ENCODE measurements at places on chromosomes 4 and X. TPM values are rescaled to one million over a fixed set of nuclear protein-coding genes. Genes with fewer than 3 reads are reported as not detected.
A peak's percentile ranks its signal among the peaks of the same experiment; 100 is the strongest.

GRCh38 chr4:138658518-138658917, 357.1 kb upstream of the NOCT start:
- no peak for DNase-seq

GRCh38 chr4:56871371-56871866, 36.3 kb upstream of the REST start:
- no peak for DNase-seq

DNA sequence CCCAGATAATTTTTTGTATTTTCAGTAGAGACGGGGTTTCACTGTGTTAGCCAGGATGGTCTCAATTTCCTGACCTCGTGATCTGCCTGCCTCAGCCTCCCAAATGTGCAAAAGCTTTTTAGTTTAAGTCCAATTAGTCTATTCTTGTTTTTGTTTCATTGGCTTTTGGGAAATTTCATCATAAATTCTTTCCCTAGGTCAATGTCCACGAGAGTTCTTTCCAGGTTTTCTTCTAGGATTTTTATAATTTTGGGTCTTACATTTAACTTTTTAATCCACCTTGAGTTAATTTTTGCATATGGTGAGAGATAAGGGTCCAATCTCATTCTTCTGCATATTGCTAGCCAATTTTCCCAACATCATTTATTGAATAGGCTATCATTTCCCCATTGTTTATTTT, 36.3 kb upstream of the PDLIM5 start:
- no peak for DNase-seq

DNA sequence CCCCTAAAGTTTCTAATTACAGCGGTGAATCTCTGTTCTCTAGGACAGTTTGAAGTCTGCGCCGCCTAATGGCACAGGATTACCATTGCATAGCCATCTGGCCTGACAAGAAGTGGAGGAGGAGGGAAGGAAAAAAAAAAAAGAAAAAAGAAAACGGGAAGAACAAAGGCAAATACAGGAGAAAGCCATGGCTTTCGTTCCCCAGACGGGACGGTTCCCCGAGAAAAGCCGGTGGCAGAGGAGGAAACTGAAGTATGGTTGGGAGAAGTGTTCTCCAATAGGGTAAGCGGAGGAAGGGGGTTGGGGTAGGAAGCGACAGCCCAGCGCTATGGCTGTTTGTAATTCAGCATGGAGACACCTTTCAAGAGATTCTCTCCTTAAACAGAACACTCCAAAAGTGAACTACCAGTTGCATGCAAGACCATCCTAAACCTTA, 80.8 kb downstream of the HMGN5 start:
- peak; percentile 30 for DNase-seq

HMX1 gene
- total RNA-seq = not detected

ELK1 gene
- total RNA-seq = 55.5 TPM

DNA sequence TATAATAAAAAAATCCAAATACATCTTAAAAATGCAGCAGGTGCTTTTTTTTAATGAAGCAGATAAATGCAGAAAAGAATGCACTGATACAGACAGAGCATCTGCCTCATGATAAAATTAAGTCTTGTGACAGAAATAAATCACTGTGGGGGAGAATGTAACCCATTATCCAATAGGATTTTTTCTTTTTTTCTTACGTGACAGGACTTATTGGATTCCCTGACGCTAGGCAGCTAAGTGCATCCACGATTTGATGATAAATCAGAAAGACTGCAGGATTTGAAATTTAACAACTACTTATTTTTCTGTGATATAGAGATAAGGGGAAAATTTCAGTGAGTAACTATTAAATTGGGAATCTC, 110.6 kb upstream of the PPARGC1A start:
- no peak for DNase-seq

DNA sequence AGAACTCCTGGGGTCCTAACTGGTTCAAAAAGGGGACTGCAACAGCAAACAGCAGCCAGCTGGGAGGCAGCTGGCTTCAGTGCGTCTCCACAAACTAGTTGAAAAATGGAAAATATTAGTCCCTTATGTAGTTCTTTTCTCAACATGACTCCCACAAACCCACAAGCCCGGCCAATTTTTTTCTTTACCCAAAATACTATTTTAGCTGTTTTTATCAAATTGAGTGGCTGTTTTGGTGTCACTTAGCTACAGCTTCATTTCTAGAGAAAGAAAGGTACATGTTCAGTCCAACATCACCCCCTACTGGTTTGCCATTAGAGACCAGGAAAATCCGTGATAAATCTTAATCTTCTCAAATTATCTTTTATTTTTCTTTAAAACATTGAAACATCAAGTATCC, 97.2 kb downstream of the GUCY2F start:
- DNase-seq = no peak

DNA sequence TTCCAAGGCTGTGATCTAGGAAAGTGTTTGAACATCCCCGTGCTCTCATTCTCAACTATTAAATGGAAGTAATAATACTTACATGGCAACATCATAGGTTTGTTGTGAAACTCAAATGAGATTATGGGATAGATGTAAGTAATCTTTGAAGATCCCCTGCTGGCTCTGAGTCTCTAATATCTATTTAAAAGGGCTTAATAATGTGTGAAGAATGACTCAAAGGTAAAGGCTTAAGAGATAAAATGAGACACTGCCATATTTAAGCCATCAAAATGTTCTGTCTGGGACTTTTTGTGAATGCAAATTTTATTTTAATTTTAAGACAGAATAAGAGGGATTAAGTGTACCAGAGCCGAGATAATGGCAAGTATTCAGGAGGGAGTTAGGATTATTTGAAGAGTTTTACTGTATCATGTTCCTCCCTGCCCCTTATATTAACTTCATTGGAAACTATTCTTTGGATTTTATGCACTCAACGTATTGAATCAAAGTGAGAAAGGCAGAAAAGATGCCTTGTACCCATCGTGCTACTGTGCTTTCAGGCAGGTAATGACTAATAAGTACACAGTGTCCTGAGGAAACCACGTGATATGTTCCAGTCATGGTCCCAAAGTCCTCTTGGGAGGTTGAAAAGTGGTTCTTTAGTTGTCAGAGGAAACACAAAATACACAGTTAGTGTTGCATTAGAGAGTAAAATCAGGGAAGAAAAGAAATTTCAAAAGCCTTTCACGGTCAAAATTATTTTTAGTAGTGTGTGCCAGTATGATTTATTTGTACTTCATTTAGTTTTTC, 192.4 kb downstream of the RBM46 start:
- DNase-seq = no peak

GRCh38 chrX:133364196-133364595, 51.1 kb downstream of the GPC4 start:
- no peak for DNase-seq

GRCh38 chr4:1837069-1837468, 18.9 kb downstream of the LETM1 start:
- no peak for DNase-seq

- DNase-seq = no peak
These were observed 1.7 kb upstream of the VCX start for GRCh38 chrX:7841084-7841805.

C1GALT1C1 gene
- total RNA-seq = 12.8 TPM

- DNase-seq = no peak
These were observed 367.0 kb downstream of the BCOR start for GRCh38 chrX:39730662-39731329.

APLN gene
- total RNA-seq = not detected

DNA sequence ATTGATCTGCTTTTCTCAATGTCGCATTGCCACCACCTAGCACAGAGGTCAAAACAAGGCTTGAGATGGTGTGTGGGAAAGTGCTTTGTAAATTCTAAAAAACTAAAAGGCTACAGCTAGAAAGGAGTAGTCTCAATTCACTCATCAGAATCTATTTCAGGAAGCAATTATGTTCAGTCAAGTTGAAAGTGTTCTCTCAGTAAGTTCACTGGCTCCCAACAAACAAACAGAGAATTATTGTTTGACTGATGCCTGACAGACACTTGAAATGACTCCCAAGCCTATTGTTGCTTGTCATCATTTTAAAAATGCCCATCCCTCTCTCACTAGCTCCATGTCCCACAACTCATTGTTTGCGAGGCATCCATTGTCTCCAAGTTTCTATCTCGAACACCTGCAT, 419.6 kb upstream of the CPEB2 start:
- DNase-seq = no peak

- no peak for DNase-seq
These were observed 73.8 kb downstream of the KDM6A start for GRCh38 chrX:44946771-44947170.

GRCh38 chr4:80465238-80465637, 129.7 kb downstream of the CFAP299 start:
- DNase-seq = no peak

- DNase-seq = no peak
These were observed 87.2 kb downstream of the FAM13A start for GRCh38 chr4:88969746-88970145.

DNA sequence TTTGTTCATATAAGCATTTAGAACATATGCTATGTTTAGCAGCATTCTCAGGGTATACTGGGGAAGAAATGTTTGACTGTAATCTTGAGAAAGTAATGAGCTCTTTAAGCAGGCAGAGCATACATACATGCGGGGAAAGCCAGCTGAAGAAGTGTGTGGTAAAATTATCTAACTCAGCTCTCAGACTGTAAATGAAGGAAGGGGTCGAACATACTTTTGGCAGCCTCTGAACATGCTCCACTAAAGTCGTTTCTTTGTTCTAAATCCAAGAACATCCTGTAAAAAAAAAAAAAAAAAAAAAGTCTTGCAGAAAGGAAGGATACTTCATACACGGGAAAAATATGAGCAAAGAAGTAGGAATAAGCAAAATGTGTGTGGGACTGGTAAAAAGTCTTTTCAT, 224.8 kb downstream of the GRID2 start:
- DNase-seq = no peak

GRCh38 chr4:159705334-159705733, 602.5 kb downstream of the RAPGEF2 start:
- DNase-seq = no peak

GRCh38 chr4:152257601-152258066, 278.3 kb downstream of the FBXW7 start:
- DNase-seq = no peak

DNA sequence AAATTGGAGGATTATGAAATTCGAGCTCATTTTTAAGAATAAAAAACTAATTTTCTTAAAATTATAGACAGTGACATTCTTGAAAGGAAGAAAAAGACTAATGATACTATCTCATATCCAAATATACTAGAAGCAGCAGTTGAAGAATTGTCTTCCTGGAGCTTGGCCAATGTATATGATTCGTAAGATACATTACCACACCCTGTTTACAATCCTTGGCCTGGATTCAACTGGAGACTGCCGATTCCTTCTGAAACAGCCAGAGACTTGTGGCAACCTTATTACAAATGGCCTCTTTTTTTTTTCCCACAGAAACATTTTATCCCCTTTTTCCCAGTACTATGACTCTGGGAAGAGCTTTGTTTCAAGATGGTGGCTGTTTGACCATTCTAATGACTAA, 571.2 kb upstream of the FAT1 start:
- DNase-seq = no peak

DNA sequence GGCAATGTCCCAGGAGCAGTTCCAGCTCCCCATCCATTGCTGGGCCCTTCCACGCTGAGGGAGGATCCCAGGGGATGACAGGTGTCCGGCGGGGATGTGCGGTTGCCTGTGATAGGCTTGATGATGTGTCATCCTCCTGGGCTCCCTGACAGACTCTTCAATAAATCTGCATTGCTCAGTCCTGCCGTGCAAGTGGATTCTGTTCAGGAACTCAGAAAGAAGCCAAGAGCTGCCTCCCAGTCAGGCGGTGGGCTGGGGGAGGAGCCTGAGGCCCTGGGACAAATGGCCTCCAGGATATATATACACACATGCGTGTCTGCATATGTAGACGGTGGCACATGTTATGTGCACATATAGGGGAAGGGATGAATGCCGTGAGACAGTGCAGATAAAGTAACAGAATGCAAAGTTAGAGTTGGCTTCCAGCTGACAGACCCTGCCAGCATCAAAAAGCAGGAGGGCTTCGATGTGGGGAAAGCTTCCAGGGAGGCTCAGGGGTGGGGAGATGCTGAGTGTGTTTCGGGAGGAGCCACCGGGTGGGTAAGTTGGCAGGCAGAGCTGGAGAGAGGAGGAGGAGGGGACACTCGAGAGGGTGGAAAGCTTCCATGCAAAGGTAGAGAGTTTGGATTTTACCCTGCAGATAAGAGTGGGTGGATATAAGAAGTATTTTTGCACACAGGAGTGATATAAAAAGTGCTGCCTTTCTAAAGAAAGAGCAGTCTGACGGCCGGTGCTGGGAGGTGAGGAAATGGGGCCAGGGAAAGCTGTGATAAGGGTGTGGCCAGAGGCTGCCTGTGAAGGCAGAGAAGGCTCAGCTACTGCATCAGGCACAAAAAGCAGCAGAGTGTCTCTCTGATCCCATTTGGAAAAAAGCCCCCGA, 28.5 kb upstream of the CRMP1 start:
- no peak for DNase-seq

DBET gene
- not detected for total RNA-seq

- DNase-seq = no peak
These were observed 20.5 kb downstream of the DDIT4L start for GRCh38 chr4:100169491-100170485.

GRCh38 chr4:26955241-26955640, 94.6 kb downstream of the STIM2 start:
- DNase-seq = no peak

INPP4B gene
- 1.1 TPM for total RNA-seq

DNA sequence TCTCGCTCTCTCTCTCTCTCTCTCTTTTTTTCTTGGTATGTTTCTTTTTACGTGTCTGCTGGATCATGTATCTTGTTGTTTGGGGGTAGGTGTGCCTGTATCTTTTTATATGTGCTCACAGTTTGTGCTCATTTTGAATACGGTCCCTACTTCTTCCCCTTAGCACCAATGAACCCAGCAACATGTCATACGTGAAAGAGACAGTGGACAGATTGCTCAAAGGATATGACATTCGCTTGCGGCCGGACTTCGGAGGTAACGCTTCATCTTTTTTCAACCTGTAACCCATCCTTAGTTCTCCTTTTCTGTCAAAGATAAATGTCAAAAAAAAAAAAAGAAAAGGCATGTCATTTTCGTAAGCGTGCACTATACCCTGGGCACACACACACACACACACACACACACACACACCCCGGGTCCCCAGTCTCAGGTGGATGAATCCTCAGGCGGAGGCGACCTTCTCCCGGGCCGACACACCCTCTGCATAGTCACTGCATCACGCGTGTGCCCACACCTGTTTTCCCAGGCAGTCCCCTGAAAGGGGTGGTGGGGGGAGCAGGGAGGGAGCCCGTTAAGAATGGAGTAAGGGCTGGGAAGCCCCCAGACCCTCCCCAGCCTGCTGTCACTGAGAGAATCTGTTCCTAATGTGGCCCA, 511 bp downstream of the GABRB1 start:
- no peak for DNase-seq

- no peak for DNase-seq
These were observed 149.6 kb downstream of the RAPGEF2 start for GRCh38 chr4:159252491-159252890.

GRCh38 chr4:91470671-91471070, 833.1 kb upstream of the GRID2 start:
- no peak for DNase-seq

ADAM29 gene
- total RNA-seq = not detected

TCEAL5 gene
- not detected for total RNA-seq

DNA sequence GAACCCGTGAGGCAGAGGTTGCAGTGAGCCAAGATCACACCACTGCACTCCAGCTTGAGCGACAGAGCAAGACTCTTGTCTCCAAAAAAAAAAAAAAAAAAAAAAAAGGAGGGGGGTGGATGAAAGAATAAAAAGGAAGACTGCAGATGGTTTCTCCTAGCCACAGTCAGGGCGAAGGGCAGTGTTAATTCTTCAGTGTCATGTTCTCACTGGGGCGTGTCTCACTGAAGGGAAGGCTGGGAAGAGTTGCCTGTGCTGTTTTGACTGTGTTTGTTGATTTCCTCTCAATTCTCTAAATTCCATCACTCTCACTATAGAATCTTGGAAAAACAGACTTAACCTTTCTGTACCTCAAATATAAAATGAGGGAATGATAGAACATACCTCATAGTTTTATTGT, 71.6 kb upstream of the DHX15 start:
- no peak for DNase-seq

Measured in GM12878 (cell line).